NCI-H1436 (cell line): ENCODE measurements at places on chromosomes 11 and 22.
A peak's percentile ranks its signal among the peaks of the same experiment; 100 is the strongest.

DNA sequence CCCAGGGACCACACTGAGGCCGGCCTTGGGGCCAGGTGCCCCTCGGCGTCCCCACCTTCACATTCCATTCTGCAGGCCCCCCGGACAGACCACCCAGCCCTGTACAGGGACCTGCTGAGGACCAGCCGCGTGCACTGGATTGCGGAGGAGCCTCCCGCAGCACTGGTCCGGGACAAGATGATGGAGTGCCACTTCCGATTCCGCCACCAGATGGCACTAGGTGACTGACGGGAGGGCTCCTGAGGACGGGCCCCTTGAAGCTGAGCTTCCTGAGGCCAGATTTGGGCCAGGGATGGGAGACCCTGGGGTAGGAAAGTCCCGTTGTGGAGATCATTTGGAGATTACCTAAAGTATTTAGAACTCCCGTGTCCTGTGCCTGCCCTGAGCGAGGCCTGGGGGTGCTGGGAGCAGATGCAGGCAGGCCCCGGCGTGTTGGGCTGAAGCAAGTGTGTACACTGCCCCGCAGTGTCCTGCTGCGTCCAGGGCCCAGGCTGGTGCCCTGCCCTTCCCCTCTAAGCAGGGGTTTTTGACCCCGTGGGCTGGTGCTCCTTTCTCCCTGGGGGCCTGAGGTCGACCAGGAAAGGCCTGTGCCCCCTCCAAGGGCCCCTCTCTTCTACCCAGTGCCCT lies 20.0 kb downstream of the TRMU start:
- DNase-seq: peak; percentile 42

DNA sequence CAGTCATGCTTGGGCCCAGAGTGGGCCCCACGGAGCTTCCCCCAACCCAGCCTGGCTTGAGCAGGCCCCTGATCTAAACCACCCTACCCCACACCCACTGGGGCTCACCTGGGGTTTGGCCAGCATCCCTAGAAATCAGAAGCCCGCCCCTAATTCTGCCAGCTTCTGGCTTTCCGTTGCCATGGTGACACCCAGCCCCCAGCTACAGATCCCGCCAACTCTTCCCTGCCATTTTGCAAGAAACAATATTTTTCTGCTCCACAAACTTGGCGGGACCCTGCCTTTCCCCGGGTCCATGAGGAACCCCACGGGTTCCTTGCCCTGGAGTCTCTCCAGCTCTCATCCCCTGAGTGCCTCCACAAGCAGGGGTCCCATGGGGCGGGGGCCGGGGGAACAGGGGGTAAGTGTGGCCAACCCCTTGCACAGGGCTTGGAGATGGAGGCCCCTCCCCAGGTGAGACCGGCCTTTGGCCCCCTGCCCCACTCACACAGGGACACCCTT lies 90.0 kb downstream of the CDKN1C start:
- DNase-seq: no peak

- DNase-seq: no peak
Measured at GRCh38 chr11:129967996-129968395, 34.6 kb downstream of the PRDM10 start.

GRCh38 chr22:22810018-22810427 lies 77.6 kb upstream of the IGLL5 start:
- DNase-seq: no peak

- DNase-seq: no peak
Measured at GRCh38 chr22:28381429-28382167, 298.0 kb downstream of the TTC28 start.

- DNase-seq: no peak
Measured at GRCh38 chr22:25281675-25282345, 62.4 kb downstream of the CRYBB2 start.

DNA sequence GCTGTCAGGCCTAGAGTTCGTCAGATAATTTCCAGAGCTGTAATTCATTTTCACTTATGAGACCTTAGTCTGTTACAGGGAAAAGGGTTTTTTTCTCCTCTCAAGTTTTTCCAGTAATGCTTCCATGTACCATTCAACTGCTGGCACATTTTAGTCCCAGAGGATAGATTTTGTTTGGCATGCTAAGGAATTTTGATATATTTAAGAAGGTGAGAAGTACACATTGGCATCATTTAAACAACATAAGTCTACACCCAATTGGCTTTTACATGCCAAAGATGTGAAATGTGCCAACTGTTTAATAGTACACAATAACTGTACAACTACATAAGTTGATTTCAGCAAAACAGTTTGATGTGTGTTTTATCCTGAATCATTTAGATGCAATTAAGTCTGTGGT lies 71.0 kb downstream of the PAX6 start:
- DNase-seq: no peak

- peak; percentile 30 for DNase-seq
Measured at GRCh38 chr11:75142714-75143419, 8.0 kb upstream of the SLCO2B1 start.

DNA sequence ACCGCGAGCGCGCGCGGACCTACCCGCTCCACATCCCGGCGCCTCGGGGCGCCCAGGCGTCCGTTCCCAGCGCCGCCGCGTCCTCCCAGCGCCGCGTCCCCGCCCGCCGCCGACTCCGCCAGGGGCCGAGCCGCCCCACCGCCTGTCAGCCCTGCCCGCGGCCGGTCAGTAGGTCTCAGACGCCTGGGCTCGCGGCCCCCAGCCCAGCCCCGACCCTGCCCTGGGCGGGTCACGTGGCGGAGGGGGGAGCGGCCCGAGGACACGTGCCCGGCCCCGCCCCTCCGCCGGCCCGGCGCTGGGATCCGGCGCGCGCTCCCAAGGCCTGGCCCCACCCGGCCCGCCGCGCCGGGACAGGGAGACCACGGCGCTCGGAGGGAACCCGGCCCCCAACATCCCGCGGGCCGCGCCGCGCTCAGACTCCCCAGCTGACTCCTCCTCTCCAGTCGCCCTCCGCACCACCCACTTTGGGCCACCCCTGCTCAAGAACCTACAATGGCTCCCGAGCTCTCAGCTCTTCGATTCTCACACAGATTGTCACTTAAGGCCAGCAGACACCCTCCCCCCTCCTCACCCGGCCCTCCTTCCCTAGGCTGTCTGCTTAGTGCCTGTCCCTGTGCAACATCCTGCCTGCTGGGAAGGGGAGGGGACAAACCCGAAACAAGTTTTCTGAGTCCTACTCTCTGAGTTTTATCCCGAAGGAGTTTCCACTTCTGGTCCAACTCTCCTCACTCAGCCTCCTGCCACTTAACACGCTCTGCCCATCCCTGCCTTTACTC lies at the start of gene RAB3IL1:
Gene RAB3IL1 (minus strand): TSS at position 233 of the 776 bp plus-strand sequence. CDS start 199 bp downstream, at position 34.
- DNase-seq: no peak

GRCh38 chr22:19819911-19820879 lies 34.5 kb downstream of the GNB1L start:
- DNase-seq: no peak

GRCh38 chr11:128891913-128892398 lies 800 bp downstream of the KCNJ5 start:
- DNase-seq: no peak

GRCh38 chr11:128453444-128454336 lies 133.7 kb downstream of the ETS1 start:
- no peak for DNase-seq

GRCh38 chr22:45577746-45578523 lies 75.3 kb downstream of the FBLN1 start:
- peak; percentile 83 for DNase-seq

DNA sequence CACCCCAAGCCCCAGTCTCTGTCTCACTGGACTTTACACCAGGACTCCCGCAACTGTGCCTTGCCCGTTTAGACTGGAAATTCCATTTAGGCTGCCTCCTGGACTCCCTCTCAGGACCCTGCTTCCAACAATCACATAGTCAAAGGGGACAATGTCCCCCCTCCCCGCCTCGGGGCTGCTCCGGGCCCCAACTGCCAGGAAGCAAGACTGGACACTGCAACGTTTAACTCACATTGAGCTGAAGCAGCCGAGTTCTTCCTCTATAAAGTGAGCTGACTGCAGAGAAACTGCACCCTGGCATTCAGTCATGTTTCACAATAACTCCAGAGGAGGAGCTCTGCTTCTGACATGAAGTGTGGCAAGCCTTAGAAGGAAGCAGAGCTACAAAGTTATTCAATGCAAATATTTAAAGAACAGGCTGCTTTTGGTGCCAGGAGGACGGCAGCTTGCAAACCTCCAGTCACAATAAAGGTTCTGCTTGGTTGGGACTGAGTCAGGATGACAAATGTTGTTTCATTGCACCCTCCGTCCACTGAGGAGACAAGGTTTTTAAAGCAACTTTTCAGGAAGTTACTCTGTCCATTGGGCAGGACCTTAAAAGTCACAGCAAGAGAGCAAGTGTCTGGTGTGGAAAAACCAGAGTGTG lies 19.9 kb downstream of the PACSIN2 start:
- no peak for DNase-seq
